ENCODE measurements at places on chromosomes 1 and 21.
A peak's percentile ranks its signal among the peaks of the same experiment; 100 is the strongest.

DNA sequence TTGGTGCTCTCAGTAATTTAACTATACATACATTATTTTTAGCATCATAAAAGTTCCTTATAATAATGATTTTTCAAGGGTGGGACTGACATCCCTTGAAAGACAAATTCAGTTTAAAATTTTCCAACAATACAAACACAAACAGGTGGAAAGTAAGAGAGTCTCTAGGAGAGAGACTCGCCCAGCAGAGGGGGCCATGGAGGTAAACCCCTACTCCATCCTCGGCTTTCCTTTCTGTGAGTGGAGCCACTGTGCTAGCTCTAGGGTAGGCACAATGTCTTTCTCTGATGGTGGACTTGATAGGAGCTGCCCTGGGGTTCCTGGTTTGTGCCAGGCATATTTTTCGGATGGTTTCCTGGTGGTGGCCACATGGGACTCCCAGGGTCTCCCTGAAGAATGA lies 8.3 kb downstream of the CSMD2 start:
- DNase-seq, result no peak

- no peak for DNase-seq
These were observed 80.7 kb upstream of the HP1BP3 start for GRCh38 chr1:20867847-20868246.

GRCh38 chr1:188425687-188426086 lies 1596.9 kb downstream of the PLA2G4A start:
- no peak for DNase-seq

DNA sequence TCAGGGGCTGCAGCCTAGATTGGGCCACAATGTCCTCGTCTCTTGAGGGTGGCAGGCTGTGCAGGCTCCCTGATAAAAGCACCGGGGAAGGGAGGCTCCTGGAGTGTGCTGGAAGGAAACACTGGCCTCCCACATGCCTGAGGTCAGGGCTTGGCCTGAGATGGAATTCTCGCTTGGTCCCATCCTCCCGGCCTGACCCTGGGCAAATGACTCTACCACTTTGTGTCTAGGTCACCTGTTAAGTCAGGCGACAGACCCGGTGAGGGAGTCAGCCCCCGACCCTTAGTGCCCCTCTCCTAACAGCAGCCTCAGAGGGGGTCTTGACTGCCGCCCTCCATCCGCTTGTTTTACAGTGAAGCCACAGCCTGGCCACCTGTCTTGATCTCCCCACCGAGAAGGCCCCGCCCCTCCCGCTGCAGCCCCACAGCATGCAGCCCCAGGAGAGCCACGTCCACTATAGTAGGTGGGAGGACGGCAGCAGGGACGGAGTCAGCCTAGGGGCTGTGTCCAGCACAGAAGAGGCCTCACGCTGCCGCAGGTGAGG lies 2.5 kb downstream of the SMIM1 start:
- DNase-seq, result no peak

DNA sequence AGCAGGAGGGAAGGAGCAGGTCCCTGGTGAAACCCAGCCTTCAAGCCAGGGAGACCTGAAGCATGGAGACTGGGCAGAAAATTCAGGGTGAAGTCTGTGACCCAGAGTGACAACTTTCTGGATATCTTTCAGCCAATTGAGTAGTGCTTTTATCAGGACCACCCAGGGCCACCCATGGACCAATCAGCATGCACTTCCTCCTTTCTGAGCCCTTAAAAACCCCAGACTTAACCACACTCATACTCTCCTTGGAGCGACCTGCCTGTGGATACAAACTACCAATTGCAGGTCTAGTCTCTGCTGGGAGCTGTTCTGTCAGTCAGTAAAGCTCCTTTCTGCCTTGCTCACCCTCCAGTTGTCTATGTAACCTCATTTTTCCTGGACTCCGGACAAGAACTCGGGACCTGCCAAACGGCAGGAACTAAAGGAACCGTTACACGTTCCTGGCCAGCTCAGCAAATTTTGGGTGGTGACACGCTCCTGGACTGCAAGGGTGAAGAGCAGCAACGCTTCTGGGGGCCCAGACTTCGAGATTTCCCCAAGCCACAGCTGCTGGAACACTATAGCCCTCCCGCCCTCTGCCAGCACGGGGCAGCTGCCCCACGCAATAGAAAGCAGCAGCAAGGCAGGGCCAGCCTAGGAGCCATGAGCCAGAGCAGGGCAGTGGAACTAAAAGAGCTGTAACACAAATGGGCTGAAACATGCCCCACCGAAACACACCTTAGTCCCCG lies 1183.4 kb downstream of the AMY1C start:
- no peak for DNase-seq

DNA sequence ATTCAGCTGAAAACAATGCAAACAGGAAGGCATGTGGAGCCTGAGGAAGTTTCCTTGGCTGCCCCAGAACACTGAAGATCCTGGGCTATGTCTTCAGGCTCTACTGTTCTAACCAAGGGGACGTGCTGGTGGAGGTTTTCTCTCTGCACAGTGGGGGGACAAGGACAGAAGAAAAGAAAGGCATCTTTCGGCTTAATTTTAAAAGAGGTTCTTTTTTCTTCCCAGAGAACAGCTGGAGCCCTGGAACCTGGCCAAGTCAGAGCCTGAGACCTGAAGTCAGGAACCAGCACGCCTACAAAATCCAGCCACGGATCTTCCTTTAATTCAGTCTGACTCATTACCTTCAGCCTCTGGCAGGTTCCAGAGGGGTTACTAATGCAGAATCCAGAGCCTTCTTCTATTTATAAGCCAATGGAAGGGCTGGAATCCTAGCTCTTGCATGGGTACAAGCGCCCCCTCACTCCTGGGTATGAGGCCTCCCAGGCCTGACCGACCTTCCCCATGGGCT lies 19.8 kb downstream of the CTNNBIP1 start:
- DNase-seq, result peak; percentile 67

- DNase-seq, result no peak
These were observed at the start of gene SKI for GRCh38 chr1:2228157-2228594. Gene SKI (plus strand): TSS chr1:2228319. CDS start chr1:2228767, 448 bp downstream.

DNA sequence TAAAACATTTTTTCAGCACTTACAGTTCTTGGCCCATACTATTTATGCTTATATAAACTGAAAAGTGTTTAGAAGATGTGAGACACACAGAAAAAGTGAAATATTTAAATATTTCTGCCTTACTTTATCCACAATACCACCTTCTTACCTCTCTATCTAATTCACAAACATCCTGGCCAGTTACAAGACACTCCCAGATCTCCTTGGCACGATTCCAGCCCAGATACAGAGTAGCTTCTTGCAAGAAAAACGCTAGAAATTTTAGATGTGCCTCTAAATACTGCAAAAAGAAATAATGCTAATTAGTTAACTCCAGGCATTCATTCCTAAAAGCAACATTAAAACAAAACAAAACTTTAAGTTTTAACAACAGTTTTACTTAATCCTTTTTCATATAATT lies 68.4 kb downstream of the USP24 start:
- DNase-seq, result no peak

DNA sequence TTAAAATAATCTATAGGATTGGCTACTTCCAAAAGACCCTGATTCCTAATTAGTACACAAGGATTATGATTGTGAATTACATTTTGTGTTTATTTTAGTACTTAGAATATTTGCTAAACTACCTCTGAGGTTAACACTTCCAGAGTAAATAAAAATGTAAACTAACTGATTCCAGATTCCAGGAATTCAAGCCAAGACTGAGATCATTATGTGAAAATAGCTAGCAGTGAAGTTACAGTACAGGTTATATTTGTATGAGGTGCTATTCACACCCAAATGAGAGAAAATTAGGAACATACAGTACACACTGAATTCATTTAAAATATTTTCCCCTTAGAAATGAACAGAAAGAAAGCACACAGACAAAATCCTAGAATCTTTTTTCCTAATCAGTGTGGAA lies 28.8 kb downstream of the TTLL7 start:
- DNase-seq, result no peak

GRCh38 chr1:79507770-79508169 lies 501.2 kb upstream of the ADGRL4 start:
- no peak for DNase-seq

DNA sequence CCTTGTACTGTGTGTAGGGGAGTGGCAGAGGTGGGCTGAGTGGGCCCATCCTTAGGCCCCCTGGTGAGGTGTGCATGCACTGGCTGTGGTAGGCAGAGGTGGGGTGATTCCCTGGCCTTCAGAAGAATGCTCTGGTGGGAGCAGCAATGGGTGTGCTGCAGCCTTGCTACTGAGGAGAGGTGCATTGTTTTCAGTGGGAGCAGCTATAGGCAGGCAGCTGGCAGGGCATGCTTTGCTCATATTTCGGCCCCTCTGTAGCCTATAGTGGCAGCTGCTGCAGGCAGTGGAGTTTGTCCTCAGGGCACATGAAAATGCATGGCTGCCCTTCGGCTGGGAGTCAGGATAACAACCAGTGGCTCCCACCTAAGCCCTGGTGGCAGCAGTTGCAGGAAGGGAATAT lies 10.1 kb upstream of the KCTD3 start:
- DNase-seq, result no peak

GRCh38 chr1:170881268-170882265 lies 53.8 kb upstream of the MROH9 start:
- DNase-seq, result peak; percentile 37

GRCh38 chr1:227136210-227136820 lies 182.0 kb downstream of the CDC42BPA start:
- no peak for DNase-seq
